ENCODE measurements at places on chromosomes 3 and 15.

DNA sequence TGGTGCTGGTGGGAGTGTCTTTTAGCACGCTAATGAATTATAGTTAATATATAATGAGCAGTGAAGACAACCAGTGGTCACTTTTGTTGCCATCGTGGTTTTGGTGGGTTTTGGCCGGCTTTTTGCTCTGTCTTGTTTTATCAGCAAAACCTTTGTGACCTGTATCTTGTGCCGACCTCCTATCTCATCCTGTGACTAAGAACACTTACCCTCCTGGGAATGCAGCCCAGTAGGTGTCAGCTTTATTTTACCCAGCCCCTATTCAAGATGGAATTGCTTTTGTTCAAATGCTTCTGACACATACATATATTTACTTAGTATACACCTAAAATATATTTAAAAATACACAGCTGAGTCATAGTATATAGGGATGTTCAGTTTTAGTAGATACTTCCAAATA lies 770.3 kb downstream of the PDCD6IP start:
- no peak for DNase-seq

DNA sequence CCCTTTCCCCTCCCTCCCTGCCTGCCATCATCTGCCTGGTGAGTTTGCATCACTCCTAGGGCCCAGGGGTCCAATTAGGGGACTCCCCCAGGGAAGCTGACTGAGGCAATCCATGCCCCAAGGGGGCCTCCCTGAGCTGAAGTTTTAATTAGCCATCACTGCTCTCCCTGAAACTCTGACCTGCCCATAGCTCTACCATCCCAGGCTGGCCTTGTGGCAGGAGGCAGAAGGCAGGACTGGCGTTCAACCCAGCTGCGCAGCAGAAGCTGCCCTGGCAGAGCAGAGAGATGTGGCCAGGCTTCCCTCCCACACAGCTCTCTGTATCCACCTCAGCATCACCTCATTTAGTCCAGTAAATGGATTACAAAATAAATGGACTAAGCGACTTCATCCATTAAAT lies 7.7 kb upstream of the C15orf39 start:
- no peak for DNase-seq

GRCh38 chr15:62726461-62726860 lies 316.1 kb upstream of the TPM1 start:
- DNase-seq = no peak

DNA sequence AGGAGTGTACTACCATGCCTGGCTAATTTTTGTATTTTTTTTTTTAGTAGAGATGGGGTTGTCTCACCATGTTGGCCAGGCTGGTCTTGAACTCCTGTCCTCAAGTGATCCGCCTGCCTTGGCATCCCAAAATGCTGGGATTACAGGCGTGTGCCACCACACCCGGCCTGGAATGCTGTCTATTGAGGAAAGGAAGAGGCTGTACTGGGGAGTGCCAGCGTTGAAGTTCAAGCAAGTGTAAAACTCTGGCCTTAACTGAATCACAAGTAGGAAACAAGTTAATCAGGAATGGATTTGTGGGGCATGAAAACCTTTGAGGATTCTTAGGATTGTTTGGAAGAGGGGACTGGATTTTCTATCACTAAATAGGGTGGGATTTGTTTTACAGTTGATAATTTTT lies 1.4 kb upstream of the SENP2 start:
- DNase-seq = no peak

DNA sequence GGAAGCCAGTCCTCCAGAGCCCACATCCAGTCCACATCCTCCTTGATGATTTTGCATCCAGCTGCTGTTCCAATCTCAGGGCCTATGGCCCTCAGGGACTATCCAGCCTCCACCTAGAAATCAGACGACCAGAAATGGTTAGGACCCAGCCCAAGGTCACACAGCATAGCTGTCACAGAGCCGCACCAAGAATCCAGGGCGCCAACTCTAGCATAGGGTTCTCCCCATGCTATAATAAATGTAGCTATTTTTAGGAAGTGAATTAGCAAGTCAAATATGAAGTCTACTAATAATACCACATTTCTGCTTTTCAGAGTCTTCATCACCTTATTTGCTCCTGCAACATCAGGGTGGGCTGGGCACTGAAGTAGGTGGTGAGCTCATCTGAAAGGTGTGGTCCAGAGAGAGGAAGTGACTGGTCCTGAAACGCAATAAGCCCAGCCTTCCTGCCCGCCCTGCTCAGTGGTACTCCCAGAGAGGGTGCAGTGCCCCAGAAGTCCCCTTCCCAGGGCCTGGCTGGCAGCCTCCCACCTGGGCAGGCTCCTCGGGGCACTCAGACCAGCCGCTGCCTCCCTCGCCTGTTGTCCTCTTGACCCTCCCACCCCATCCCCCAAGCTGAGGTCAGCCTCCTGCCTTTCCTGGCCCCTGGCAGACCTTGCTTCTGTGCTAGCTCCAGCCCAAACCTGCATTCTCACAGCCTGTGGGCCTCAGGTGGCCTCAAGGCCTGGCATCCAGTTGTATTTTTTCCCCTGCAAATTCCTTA lies 17.6 kb upstream of the CYP11A1 start:
- no peak for DNase-seq

GRCh38 chr15:28937271-28937670 lies 51.5 kb downstream of the APBA2 start:
- no peak for DNase-seq

DNA sequence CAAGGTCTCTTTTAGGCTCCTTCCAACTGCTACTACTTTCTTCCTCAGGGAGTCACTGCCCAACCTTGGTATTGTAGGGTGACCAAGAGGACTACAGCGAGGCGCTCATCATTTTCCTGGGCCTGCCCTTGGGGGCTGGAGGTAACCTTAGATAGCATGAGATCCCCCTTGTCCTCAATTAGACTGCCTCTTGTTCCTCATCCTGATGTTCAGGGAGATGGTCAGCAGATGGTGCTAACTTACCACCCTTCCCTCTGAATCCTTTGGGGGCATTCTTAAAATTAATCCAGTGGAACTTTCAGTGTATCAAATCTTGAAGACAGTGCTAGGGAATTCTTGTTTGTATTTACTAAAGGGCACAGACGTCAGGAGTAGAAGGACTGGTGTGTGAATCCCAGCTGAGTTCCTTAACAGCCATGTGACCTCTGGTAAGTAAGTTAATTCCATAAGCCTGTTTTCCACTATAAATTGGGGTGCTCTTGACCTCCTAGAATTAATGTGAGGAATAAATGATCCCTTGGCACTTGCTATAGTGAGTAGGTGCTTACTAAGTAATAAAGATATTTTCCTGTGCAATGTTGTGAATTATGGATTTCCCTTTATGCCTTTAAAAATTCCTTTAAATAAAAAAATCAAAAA lies 4.1 kb upstream of the CLPX start:
- DNase-seq = no peak

DNA sequence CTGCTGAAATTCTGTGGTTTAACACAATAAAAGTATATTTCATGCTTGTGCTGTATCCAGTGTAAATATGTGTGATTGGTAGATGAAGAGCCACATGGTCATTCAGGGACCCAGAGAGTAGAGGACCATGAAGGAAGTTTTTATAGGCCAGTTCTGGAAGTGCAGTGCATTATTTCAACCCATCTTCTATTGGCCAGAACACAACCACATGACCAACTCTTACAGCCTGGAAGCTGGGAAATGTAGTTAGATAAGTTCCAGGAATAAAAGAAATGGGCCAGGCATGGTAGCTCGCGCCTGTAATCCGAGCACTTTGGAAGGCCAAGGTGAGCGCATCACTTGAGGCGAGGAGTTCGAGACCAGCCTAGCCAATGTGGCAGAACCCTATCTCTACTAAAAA lies 21.4 kb upstream of the PRTG start:
- DNase-seq = no peak

GRCh38 chr15:98442901-98443300 lies 205.4 kb upstream of the IGF1R start:
- DNase-seq = no peak

- no peak for DNase-seq
Measured at GRCh38 chr3:19457449-19457848, 309.1 kb downstream of the KCNH8 start.

DNA sequence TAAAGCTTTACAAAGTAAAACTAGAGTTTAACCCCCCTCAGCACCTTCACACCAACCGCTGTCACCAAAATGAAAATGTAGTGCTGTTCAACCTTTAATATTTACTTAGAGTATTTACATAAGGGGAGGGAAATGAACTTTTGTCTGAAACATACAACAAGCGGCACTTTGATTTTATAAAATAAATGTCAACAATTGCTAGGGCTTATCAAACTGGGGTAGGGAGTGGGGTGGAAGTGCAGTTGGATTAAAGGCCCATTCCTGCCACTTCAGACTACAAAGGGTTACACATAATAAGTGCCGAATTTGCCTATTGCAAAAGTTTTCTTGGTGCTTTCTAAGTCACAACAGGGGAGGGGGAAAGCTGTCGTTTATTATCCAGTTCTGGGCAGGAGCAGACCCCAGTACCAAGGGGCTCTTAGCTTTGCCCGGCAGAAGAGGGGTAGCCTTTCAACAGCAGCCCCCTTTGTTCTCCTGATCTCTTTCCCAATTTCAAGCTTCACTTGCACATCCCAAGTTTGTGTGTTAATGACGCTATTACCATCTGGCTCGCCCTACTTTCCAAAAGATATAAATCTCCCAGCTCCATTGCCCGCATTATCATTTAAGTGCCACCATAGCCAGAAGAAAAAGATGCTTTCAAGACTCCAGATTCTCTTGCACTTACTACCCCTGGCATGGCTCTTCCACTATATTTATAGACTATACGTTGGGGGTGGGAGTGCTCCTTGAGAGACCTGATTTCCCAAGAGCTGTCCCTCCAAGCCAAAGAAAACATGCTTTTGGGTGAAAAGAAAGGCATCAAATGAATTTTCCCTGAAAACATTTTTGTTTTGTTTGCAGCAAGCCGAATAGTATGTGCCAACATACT lies 17.0 kb downstream of the SOX2 start:
- no peak for DNase-seq

DNA sequence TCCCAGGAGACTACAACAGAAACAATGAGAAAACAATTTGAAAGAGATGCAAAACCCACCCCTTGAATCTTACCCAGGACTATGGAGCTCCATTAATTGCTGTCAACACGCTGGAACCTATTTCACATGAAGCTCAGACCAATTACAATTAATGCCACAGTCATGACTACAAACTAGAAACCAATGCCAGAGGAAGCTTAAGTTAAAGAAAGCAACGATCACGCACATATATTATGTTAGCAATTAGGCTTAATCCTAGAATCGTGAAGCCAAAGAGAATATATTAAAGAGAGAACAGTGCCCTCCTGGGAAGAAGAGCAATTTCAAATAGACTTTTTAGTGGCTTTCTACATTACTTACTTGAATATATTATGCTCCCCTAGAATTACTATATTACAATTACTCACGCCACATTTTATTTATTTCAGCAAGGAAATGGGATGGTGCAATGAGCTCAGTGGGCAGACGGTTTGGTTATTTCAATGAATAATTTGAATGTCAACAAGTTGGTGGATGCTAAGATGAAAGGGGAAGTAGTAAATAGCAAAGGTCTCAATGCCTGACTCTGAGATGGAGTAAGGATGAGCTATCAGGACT lies 125.5 kb downstream of the GREM1 start:
- DNase-seq = no peak

DNA sequence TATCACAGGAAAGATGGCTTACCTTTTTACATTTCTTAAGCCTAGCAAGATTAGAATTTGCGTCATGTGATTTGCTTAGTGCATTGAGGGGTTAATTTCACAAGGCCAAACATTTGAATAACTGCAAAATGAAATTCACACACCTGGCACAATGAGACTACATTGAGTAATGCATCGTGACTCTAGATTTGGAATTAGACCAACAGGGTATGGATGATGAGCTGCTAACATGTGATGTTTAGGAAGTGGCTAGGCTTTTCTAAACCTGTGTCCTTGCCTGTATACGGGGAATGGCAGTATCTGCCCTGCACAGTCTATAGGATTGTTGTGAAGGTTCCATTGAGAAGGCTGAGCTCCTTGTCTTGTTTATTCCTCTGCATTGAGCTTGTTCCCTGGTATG lies 160.1 kb downstream of the MFSD1 start:
- DNase-seq = no peak

DNA sequence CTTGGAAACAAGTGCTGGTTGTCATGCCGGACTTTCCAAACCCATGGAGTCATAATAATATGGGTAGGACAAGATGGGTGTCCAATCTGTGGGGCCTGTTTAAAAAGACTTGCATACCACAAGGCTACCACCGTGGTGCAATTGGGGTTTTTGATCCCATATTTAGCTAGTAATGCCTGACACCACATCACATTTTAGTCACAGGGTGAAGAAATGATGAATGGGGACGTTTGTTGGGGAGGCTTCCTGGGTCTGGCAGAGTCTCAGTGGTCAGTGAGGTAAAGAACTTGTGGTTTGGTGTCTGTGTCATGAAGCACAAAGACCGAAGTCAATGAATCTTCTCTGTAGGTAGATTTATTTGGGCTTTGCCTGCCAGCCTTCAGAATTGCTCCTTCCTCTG lies 31.0 kb downstream of the P3H2 start:
- no peak for DNase-seq

GRCh38 chr15:78212546-78213424 lies 21.6 kb downstream of the ACSBG1 start:
- no peak for DNase-seq

GRCh38 chr3:42747581-42747980 lies 25.5 kb downstream of the CCDC13 start:
- DNase-seq = no peak

DNA sequence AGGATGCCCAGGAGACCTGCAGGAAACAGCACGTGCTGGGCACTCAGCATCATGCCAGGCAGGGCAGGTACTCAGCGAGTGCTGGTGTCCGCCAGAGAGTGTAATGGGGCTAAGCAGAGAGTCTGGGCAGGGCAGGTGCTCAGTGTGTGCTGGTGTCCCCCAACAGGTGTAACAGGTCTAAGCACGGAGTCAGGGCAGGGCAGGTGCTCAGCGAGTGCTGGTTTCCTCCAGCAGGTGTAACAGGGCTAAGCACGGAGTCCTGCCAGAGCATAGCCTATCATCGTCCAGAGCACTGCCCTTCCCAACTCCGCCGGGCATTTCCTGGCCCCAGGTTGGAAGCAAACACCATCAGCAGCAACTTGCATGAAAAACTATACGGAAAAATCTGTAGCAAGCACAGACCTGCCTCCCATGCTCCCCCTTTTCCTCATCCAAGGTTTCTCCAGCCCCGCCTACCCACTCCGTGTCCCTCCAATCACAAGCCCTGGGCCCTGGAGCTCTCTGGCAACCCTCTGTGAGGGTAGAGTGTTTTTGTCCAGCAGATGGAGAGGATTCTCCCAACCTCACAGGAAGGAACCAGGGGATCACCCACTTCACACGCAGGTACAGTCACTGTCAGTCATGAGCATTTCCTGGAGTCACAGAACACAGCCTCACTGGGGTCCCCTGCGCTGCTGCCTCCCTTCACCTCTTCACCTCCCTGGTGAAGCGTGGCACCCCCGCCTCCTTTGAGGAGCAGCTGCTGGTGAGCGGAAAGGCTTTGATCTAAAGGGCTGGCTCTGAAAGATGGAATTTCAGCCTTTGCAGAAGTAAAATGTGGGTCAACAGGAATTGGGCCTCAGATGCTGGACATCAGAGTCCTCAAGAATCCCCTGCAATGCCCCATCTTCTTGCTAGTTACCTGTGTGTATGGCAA lies 302.5 kb downstream of the OCA2 start:
- DNase-seq = peak; percentile 1

Data from NCI-H2107 (cell line).